ENCODE measurements at places on chromosomes 16 and 17. TPM values are rescaled to one million over a fixed set of nuclear protein-coding genes. Genes with fewer than 3 reads are reported as not detected.

DNA sequence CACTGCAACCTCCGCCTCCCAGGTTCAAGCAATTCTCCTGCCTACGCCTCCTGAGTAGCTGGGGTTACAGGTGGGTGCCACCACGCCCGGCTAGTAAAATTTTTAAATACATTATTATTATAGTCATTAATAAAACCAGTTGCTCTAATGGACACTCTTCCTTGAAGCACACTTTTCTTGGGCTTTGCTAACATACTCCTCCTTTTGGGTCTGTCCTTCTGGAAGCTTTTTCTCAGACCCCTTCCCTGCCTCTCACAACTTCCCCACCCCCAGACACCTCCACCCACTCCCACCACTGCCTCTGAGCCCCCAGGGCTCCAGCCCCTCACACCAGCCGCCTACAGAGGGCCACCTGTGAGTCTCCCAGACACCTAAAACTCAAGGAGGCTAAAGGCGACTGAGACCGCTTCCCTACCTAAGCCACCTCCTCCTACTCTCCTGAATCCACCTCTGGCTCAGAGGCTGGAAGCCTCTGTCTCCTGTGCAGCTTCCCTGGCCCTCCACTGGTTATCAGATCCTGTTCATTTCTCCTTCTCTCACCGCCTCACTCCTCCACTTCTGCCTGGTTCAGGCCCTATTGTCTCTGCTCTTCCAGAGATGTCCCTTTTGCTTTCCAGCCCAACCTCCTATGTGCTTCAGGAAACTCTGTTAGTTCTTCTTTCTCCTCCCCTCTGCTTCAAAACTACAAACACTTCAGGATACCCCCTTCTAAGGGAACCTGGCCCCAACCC is 2.1 kb upstream of the CUEDC1 start:
- DNase-seq, result no peak

- DNase-seq, result no peak
Measured at GRCh38 chr17:47210105-47210504, 957 bp downstream of the MYL4 start.

DNA sequence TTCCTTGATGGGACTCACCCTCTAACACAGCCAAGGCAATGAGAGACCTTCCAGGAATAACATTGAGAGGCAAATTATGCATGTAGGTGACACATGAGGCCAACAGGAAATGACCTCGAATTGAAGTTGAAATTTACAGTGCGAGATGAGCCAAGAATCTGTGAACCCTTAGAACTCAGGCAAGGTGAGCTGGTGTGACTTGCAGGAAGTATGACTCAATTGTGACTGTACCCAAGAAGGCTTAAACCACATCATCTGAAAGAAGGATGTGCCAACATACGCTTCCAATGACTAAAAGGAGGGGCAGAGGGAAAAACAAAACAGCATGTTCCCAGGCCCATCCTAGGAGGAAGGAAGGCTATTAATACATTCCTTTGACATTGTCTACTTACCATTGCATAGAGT is 44.8 kb downstream of the PITPNC1 start:
- no peak for DNase-seq

GRCh38 chr17:2814481-2815341 is 18.5 kb downstream of the RAP1GAP2 start:
- DNase-seq, result no peak

DNA sequence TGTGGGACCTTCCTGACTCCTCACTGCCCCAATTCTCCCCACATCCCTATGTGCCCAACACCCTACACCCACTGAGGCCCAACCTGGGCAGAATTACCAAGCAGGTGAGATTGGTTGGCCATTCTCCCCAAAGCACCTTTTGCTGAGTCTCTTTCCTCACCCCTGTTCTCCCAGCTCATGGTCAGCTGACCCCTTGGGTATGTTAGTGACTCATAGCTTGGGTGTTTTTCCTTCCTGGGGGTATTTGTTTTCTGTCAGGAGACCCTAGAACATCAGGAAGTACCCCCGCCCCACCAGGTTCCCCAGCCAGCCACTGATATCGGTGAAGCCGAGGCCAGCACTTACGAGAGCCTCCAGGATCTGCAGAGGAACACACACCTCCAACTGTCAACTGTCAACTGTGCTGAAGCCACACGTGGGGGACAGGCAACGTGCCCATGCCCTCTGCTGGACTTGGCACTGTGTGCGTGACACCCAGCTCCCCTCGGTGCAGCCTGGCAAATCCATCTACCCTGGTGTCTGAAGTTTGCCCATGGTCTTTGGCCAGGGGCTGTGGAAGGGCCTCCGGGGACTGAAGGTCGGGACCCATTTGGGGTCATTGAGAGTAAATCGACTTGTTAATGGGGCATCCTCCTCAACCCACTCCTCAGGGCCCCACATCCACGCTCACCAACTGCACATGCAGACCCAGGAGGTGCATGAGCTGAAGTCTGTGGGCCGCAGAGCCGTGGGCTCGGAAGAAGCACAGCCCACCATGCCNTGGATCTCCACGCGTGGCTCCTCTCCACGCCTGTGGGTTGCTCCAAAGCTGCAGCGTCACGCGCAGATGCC is 53.1 kb downstream of the METRNL start:
- DNase-seq, result no peak

DNA sequence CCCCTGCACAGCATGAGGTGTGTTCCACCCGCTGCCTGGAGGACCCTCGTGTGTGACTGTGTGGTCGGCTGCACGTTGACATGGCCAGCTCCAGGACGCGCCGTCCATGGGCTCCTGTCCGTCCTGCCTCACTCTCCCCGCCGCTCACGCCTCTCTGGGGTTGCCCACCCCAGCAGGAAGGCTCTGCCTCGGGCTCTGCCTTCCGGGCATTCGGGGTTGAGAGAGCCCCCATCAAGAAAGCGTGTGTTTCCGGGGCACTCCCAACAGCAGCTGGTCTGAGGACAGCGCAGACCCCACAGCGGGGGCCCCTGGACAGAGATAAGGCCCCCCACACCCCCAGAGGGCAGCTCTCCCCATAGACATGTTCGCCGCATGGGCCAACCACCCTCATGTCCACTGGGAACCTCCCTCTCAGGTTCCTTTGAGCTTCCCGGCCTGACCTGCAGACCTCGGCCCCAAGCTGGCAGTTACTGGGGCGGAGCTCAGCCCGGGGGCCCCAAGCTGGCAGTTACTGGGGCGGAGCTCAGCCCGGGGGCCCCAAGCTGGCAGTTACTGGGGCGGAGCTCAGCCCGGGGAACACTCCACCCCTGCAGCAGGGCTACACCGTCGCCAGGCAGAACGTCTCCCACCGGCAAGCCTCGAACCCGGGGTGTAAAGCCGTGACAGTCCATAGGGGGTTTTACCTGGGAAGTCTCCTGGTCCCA is 8.4 kb upstream of the PIEZO1 start:
- no peak for DNase-seq

- peak; percentile 34 for DNase-seq
Measured at GRCh38 chr17:7846765-7847661, 7.9 kb upstream of the TMEM88 start.

GRCh38 chr17:39653316-39653661 is 11.9 kb upstream of the TCAP start:
- DNase-seq, result no peak

- peak; percentile 35 for DNase-seq
Measured at GRCh38 chr17:57603978-57604377, 141.1 kb downstream of the CCDC182 start.

DNA sequence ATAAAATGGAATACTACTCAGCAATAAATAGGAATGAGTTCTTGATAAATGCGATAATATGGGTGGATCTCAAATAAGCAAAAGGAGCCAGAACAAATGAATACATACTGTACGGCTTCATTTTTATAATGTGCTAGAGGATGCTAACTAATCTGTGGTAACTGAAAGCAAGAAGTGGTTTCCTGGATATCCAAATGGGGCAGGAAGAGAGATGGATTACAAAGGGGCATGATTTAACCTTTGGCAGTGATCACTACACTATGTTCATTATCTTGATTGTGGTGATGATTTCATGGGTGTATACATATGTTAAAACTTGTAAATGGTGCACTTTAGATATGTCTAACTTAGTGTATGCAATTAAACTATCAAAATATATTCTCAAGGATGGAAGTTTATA is 222.3 kb upstream of the TBX2 start:
- DNase-seq, result no peak

- peak; percentile 9 for DNase-seq
Measured at GRCh38 chr17:31413874-31414549, 22.5 kb downstream of the RAB11FIP4 start.

DNA sequence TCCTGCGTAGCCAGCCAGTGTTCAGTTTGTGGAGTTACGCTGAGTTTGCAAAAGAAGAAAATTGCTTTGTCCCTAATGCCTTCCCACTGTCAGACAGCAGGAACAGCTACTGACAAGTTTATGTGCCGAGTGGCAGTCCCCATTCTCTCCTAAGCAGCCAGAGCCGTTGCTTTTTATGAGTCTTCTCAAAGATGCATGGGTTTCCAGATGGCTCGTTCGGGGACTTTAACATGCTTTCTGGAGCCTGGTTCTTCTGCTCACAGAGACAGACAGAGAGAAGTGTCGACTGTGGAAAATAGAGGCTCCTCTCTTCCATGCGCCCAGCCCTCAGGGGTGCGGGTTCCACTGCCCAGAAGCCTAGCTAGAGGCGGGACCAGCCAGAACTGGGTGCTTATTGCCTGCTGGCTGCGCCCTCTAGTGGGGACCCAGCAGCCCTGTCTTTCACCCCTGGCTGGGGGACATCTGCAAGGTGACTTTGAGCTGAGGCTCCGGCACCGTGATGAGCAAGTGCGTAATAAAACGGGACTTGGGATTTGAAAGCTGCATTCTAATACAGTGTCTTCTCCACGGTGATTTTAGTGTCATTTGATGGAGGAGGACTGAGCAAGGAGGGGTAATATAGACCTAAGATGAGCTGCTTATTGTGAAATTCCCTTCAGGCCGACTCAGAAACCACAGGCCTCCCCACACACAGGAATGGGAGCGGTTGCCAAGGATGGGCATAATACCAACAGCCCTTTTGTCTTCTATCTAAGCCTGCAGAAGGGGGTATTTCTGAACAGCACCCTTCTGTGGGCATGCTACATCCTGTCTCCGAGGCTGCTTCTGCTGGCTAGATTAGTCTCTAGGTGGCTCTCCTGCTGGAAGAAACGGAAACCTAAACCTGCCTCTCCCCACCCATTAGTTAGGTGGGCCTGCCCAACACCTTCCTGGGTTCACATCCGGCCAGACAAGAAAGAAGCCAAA is 73.1 kb downstream of the CCDC182 start:
- peak; percentile 69 for DNase-seq

- no peak for DNase-seq
Measured at GRCh38 chr16:88593061-88593460, 22.9 kb downstream of the ZC3H18 start.

The NPLOC4 gene
- 32.5 TPM for polyA plus RNA-seq

The GTF3C1 gene
- polyA plus RNA-seq, result 98.3 TPM

The BICDL2 gene
- 126 TPM for polyA plus RNA-seq

The VAC14 gene
- 32.2 TPM for polyA plus RNA-seq

The NOS2 gene
- 0.38 TPM for polyA plus RNA-seq

Data from pancreas (tissue), 10 donors.